ENCODE measurements at places on chromosomes 6 and 20. TPM values are rescaled to one million over a fixed set of nuclear protein-coding genes. Genes with fewer than 3 reads are reported as not detected.

ZKSCAN3 gene
- total RNA-seq, result 5.5 TPM

WFDC2 gene
- not detected for total RNA-seq

PNLDC1 gene
- 0.75 TPM for total RNA-seq

SLC35B3 gene
- total RNA-seq, result 7.0 TPM

DNA sequence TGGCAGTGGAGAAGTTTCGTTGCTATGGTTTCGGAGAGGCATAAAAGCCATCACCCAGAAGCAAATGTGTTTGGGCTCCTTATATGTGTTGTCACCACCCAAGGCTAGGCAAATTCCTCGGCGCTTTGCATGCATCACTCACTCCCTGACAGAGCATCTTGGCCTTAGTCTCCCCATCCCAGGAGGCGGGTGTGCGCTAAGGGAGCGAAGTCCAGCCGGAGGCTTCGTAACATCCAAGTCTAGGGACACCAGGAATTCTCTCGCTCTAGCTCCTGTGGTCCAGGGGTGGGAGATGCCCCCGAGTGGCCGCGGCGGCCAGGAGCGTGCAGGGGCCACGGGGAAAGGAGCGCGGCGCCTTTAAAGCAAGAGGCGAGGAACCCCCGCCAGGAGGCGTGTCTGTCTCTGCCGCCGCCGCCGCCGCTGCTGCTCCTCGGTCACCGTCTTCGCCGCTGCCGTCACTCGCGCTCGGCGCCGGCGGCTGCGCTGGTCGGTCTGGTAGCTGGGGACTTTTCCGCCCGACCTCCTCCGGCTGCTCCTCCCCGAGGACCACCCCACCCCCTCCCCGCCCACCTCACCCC, at the start of gene GRIK2:
TSS of gene GRIK2 (plus strand) at position 458 of the 578 bp plus-strand sequence.
- H3K4me3 ChIP-seq, result no peak within 1 kb of the TSS
- H3K36me3 ChIP-seq, result no peaks in the 10 kb centered on the region
- no peaks in the 10 kb centered on the region for H3K4me1 ChIP-seq
- H3K27ac ChIP-seq, result no peak within 1 kb of the TSS
- H3K27me3 ChIP-seq, result peaks cover 40% of the 10 kb centered on the region

EFCAB8 gene
- 1.1 TPM for total RNA-seq

GRCh38 chr6:120764312-120764711, 570.0 kb downstream of the TBC1D32 start:
- no peak overlapping the region for H3K27ac ChIP-seq
- no peaks in the 10 kb centered on the region for H3K27me3 ChIP-seq
- H3K36me3 ChIP-seq, result no peaks in the 10 kb centered on the region
- no peaks in the 10 kb centered on the region for H3K4me1 ChIP-seq
- no peak for DNase-seq

DNA sequence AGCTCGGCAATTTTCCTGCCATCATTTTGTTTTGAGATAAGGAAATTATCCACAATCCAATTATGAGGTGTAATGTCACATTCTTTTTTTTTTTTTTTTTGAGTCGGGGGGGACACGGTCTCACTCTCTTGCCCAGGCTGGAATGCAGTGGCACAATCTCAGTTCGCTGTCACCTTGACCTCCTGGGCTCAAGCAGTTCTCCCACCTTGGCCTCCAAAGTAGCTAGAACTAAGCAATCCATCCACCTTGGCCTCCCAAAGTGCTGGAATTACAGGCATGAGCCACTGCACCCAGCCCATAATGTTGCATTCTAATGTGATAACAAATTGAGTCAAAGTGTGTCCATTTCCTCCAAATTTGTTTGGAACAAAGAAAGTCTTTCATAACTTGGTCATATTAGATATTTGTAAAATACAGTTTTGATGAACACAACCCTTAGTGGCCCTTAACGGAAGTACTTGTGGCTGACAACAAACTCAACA, 144.1 kb upstream of the AFDN start:
- no peak for DNase-seq
- no peak overlapping the region for H3K27ac ChIP-seq
- H3K4me3 ChIP-seq, result no peak overlapping the region
- no peaks in the 10 kb centered on the region for H3K36me3 ChIP-seq
- peaks cover 54% of the 10 kb centered on the region for H3K27me3 ChIP-seq
- no peaks in the 10 kb centered on the region for H3K4me1 ChIP-seq

GRCh38 chr20:1265226-1265915, 723 bp upstream of the SNPH start:
- H3K27ac ChIP-seq, result peak overlapping the region; percentile 81
- H3K36me3 ChIP-seq, result peaks cover 6% of the 10 kb centered on the region
- DNase-seq, result peak; percentile 34
- peaks cover 21% of the 10 kb centered on the region for H3K4me1 ChIP-seq
- peak overlapping the region; percentile 80 for H3K4me3 ChIP-seq

SIRPB2 gene
- total RNA-seq, result not detected

- DNase-seq, result no peak
- peaks cover 10% of the 10 kb centered on the region for H3K4me1 ChIP-seq
- H3K4me3 ChIP-seq, result no peak overlapping the region
- no peak overlapping the region for H3K27ac ChIP-seq
- H3K36me3 ChIP-seq, result no peaks in the 10 kb centered on the region
- H3K27me3 ChIP-seq, result peaks cover 9% of the 10 kb centered on the region
Measured at GRCh38 chr6:44631968-44632367, 244.5 kb downstream of the CDC5L start.

DNA sequence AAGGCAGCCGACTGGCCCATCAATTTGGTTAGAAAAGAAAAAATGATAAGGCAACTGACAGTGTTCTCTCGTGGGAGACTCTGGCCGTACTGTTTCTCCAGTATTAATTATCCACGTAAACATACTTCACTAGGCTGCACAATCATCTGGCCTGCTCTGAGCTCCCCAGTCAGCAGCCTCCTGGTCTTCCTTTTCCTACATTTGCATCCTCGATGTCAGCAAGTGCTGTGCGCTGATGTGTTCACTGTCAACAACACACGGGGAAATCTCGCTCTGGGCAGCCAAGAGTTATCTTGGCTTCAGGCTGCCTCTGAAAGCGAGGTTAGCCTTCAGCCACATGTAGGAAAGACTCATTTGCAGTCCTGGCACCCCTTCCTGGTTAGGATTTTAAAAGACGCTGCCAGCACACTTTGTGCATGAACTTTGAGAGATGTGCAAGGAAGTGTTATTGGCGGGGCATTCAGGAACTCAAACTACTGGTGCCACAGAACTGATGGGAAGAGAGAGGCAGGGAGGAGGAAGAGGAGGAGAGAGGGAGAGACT, 460.5 kb upstream of the ARID1B start:
- no peaks in the 10 kb centered on the region for H3K36me3 ChIP-seq
- no peak overlapping the region for H3K27ac ChIP-seq
- H3K4me1 ChIP-seq, result no peaks in the 10 kb centered on the region
- no peaks in the 10 kb centered on the region for H3K27me3 ChIP-seq

GRCh38 chr6:123402052-123402451, 234.7 kb downstream of the TRDN start:
- H3K4me1 ChIP-seq, result no peaks in the 10 kb centered on the region
- no peaks in the 10 kb centered on the region for H3K27me3 ChIP-seq
- no peak for DNase-seq
- no peak overlapping the region for H3K4me3 ChIP-seq
- H3K27ac ChIP-seq, result no peak overlapping the region

RSPH9 gene
- not detected for total RNA-seq

TRIM15 gene
- not detected for total RNA-seq

DNA sequence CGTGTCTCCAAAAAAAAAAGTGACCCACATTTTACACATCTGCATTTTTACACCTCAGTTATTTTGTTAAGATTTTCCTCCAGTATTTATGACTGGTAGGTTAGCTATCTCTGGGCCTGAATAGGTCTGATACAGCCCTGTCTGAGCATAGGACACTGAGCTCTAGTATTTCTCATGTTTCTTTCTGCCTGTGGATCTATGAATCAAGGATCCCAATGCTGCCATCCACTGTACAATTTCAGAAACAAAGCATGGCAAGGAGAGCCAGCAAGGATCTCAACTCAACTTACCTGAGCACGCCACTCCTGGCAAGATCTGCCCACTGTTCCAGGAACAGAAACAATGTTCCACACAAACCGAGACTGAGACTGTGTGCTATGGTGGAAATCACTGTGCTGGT, 36.4 kb upstream of the ENPP5 start:
- no peaks in the 10 kb centered on the region for H3K36me3 ChIP-seq
- no peak for DNase-seq
- H3K4me3 ChIP-seq, result no peak overlapping the region
- H3K27me3 ChIP-seq, result peaks cover 2% of the 10 kb centered on the region
- H3K4me1 ChIP-seq, result no peaks in the 10 kb centered on the region

DNA sequence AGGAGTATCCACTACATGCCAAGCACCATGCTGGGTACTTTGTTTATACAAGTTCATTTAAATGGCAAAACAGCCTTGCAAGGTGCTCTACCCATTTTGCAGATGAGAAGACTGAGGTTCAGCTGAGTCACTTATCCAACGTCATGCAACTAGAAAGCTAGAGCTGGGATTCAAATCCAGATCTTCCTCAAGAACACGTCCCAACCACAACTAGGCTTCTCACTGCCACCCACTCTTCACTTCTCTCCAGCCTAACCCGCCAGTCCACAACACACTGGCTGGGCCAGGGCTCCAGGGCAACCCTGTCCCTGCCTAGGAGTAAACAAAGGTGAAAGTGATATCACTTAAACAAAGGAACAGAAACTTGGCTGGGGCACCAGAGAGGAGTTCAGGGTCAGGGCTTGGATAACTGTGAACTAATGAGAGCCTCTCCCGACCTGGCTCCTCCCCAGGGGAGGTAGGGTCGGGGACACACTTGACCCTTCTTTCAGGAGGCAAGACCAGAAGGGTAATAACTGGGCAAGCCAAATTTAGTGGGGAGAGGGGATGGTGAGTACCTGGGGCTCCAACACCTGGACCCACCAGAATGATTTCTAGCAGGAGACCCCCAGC, 7.9 kb downstream of the SDC4 start:
- H3K4me1 ChIP-seq, result peaks cover 21% of the 10 kb centered on the region
- H3K4me3 ChIP-seq, result no peak overlapping the region
- no peaks in the 10 kb centered on the region for H3K36me3 ChIP-seq
- H3K27ac ChIP-seq, result no peak overlapping the region

COL12A1 gene
- not detected for total RNA-seq

- H3K27ac ChIP-seq, result peak overlapping the region; percentile 29
- H3K4me3 ChIP-seq, result no peak overlapping the region
- DNase-seq, result no peak
Measured at GRCh38 chr6:157908369-157909281, 73.0 kb upstream of the SYNJ2 start.

GRCh38 chr6:1179571-1180459, 132.1 kb upstream of the FOXQ1 start:
- no peaks in the 10 kb centered on the region for H3K4me1 ChIP-seq
- H3K4me3 ChIP-seq, result no peak overlapping the region
- no peaks in the 10 kb centered on the region for H3K36me3 ChIP-seq

DNA sequence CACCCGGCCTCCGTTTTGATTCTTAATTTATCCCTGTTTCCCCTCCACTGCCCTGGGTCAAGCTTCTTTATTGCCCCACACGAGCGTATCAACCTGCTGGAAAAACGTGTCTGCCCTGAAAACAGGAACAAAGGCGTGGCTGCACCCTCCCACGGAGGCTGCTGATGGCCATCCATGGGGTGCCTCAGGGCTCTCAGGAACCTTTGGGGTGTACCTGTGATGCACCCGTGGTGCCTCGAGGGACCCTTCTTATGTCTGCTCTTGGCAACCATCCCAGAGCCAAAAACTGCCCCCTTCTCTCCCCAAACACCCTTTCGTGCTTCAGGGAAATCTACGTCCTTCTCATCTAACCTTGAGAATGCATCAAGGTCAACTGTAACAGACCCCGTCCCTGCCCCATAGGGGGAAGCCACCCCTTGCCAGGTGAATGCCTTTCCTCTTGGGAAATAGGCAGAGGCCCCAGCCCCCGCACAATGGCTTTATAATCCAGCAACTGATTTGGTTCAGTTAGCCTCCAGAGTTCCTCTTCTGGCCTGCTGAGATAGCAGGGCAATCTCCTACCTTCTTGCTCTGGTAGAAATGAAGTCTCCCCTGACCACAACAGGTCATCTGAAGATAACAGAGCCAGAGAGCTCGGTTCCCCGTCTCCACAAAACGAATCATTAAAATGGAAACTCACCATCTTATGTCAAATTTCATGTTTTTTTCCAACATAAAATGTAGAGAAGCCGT, 29.4 kb downstream of the PSMG4 start:
- no peak overlapping the region for H3K27ac ChIP-seq
- H3K4me1 ChIP-seq, result no peaks in the 10 kb centered on the region
- DNase-seq, result no peak
- no peak overlapping the region for H3K4me3 ChIP-seq

- no peak for DNase-seq
- H3K27ac ChIP-seq, result no peak overlapping the region
- no peak overlapping the region for H3K4me3 ChIP-seq
- peaks cover 42% of the 10 kb centered on the region for H3K4me1 ChIP-seq
- H3K27me3 ChIP-seq, result no peaks in the 10 kb centered on the region
- H3K36me3 ChIP-seq, result peaks cover 26% of the 10 kb centered on the region
Measured at GRCh38 chr6:157880534-157880933, 57.5 kb downstream of the SNX9 start.

- H3K27ac ChIP-seq, result no peak overlapping the region
- H3K4me3 ChIP-seq, result peak overlapping the region; percentile 34
- H3K4me1 ChIP-seq, result peaks cover 12% of the 10 kb centered on the region
- DNase-seq, result no peak
Measured at GRCh38 chr6:6546318-6547109, 42.0 kb upstream of the LY86 start.

- H3K27ac ChIP-seq, result no peak overlapping the region
- H3K4me1 ChIP-seq, result peaks cover 4% of the 10 kb centered on the region
- no peak for DNase-seq
- H3K36me3 ChIP-seq, result no peaks in the 10 kb centered on the region
- no peak overlapping the region for H3K4me3 ChIP-seq
Measured at GRCh38 chr20:63322933-63323273, 29.9 kb downstream of the COL20A1 start.

GRCh38 chr6:118856301-118856700, 37.7 kb upstream of the ASF1A start:
- no peak overlapping the region for H3K4me3 ChIP-seq
- DNase-seq, result no peak
- H3K36me3 ChIP-seq, result peaks cover 31% of the 10 kb centered on the region
- no peaks in the 10 kb centered on the region for H3K27me3 ChIP-seq

GRCh38 chr6:75882734-75883133, 133.7 kb downstream of the MYO6 start:
- no peaks in the 10 kb centered on the region for H3K36me3 ChIP-seq
- H3K4me1 ChIP-seq, result no peaks in the 10 kb centered on the region
- no peaks in the 10 kb centered on the region for H3K27me3 ChIP-seq

CDH22 gene
- not detected for total RNA-seq

GRCh38 chr6:169824848-169825557, 73.6 kb downstream of the ERMARD start:
- H3K4me1 ChIP-seq, result no peaks in the 10 kb centered on the region
- H3K27me3 ChIP-seq, result peaks cover 53% of the 10 kb centered on the region
- H3K27ac ChIP-seq, result no peak overlapping the region
- DNase-seq, result peak; percentile 27
- no peak overlapping the region for H3K4me3 ChIP-seq
- no peaks in the 10 kb centered on the region for H3K36me3 ChIP-seq

ZSWIM3 gene
- total RNA-seq, result 4.5 TPM

Measured in activated CD8-positive, alpha-beta memory T cell treated with anti-CD3 and anti-CD28 coated beads, Interleukin-2, amount 10 ng/mL, durations not matched to agents 7 days and 5 days (primary cell).